ENCODE measurements at places on chromosomes 2 and 18. TPM values are rescaled to one million over a fixed set of nuclear protein-coding genes. Genes with fewer than 3 reads are reported as not detected.

The CRYBA2 gene
- total RNA-seq, result not detected

The EIF5B gene
- total RNA-seq, result 95.4 TPM

The CRYGD gene
- not detected for total RNA-seq

The SERPINB5 gene
- not detected for total RNA-seq

The SATB2 gene
- total RNA-seq, result 0.07 TPM

The TAF1B gene
- 28.7 TPM for total RNA-seq

The ANKMY1 gene
- total RNA-seq, result 20.7 TPM

The C2orf76 gene
- 9.9 TPM for total RNA-seq

The KCNS3 gene
- 0.11 TPM for total RNA-seq

The NEMP2 gene
- total RNA-seq, result 25.1 TPM

The TRPM8 gene
- not detected for total RNA-seq

The DOCK10 gene
- 196 TPM for total RNA-seq

The ABCG8 gene
- not detected for total RNA-seq

The GBX2 gene
- not detected for total RNA-seq

The TRIM43 gene
- total RNA-seq, result not detected

The TMEM247 gene
- not detected for total RNA-seq

The SERPINB10 gene
- not detected for total RNA-seq

The QPCT gene
- 0.64 TPM for total RNA-seq

The COL6A3 gene
- total RNA-seq, result 29.9 TPM

The LIPG gene
- total RNA-seq, result 0.71 TPM

The CRACDL gene
- 0.59 TPM for total RNA-seq

The NUP35 gene
- 36.0 TPM for total RNA-seq

The DGKD gene
- 62.6 TPM for total RNA-seq

The GAREM1 gene
- total RNA-seq, result not detected

The RAB11FIP5 gene
- 16.5 TPM for total RNA-seq

The LRRC30 gene
- not detected for total RNA-seq

The DSEL gene
- total RNA-seq, result 0.09 TPM

The ZNF396 gene
- 0.47 TPM for total RNA-seq

The CEBPZ gene
- 107 TPM for total RNA-seq

The ZNF385B gene
- total RNA-seq, result not detected

The AP1S3 gene
- 10.1 TPM for total RNA-seq

Data from activated CD4-positive, alpha-beta T cell treated with anti-CD3 and anti-CD28 coated beads for 36 hours (primary cell).